ENCODE measurements at places on chromosomes 1 and 21.

DNA sequence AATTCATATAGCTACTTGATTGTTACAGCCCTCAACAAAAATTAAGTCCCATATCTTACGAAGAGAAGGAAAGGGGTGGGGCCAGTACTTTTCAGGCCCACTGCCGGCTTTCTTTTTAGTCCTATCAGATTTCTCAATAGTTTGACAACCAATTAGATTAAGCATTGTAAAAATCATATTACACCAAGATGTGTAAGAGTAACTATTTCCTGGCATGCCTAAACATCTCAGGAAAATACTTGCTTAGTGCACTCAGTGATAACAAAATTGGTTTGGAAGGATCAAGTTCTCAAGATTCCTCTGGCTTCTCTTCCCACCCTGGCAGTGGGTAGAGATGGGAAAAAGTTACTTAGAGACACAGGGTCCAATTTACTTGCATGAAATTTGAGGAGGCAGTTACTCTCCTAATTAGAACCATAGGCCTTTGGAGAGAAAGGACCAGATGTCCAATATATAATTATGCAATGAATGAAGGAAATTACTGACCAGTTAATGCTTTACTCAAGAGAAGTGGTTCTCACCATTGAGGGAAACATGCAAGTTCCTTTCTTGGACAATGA is 30.1 kb downstream of the STPG1 start:
- DNase-seq, result no peak

DNA sequence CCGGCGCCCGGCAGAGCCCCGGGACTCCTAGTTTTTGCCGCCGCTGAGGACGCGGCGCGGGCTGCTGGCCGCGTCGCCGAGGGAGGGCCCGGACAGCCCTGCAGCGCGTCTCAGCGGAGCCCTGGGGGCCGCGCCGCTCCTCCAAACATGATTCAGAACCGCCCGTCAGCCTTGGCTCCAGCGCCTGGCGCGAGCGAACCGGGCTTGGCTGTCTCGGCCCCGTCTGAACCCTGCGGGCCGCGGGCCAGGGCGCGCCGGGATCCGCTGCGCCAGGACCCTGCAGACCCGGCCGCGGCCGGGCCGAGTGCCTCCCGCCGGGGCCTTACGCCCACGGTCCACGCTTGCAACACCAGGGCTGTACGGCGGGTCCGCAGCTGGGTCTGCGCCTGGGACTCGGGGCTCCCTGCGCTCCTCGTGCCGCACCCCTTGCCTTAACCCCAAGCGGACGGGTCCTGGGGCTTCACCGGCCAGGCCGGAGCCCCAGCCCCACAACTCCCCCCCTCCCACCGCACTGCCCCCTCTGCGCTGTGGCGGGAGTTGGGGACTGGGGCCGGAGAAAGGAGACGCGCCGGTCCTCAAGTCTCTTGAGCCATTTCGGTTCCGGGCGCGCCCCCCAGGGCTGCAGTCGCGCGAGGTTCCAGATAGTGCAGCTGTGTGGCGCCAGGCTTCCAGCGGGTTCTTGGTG is 48.4 kb upstream of the CD34 start:
- no peak for DNase-seq

- no peak for DNase-seq
Measured at GRCh38 chr1:182841368-182841988, 2.3 kb downstream of the DHX9 start.

GRCh38 chr1:163826500-163826899 is 504.7 kb downstream of the NUF2 start:
- no peak for DNase-seq

DNA sequence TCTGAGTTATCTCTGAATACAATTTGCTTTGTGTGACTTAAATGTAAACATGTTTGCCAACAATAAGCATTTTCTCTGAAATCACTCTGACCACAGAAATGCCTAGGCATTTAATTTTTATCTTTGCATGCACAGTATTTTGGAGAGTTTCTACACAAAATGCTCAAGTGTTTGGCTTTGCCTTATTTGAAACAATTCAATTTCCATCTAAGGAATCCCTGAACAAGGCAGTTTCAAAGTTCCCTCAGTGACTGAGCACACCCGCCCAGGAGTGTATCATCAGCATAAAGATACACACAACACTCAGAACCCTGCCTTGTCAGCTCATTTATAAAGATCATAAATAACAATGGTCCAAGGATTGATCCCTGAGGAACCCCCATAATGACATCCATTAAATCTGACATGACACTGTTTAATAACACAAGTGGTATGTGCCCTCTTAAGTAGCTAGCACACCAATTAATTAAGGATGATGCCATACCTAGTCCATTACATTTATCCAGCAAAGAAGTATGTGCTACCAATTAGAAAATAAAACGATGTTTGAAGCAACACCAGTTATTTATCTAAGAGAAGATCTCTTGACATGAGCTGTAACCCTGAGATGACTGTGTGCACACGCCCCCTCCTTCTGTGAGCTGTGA is 585.8 kb downstream of the ADGRL2 start:
- peak; percentile 15 for DNase-seq

DNA sequence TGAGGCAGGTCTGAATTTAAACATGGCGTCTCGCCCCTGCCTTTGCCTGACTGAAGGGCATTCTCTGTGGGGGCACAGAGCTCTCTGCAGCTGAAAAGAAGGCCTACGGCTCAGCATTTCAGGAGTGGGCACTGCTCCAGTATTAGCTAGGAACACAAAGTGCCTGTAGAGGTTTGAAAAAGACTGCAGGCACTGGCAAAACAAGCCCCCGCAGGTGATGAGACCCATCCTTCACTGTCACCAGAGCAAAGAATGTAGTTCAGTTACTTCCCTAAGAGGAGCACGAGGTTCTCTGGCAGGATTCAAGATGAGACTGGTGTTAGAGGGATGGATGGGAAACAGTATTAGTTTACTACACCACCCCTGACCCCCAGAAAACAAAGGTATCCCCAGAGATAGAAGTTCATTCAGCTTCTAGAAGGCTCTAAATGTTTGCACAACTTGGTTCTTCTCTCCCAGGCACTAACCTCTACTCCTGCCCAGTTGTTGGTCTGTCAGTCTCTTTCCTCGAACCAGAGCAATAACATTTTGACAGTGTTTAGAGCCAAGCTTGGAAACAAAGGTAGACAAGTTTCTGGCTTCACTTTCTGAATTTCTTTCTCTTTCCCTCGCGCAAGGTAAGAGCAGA is 101.9 kb upstream of the KCNE2 start:
- DNase-seq, result no peak

- no peak for DNase-seq
Measured at GRCh38 chr1:237542525-237543418, 347.9 kb downstream of the ZP4 start.

GRCh38 chr1:50488356-50488755 is 65.1 kb upstream of the DMRTA2 start:
- DNase-seq, result no peak

GRCh38 chr1:89516055-89516454 is 8.6 kb upstream of the LRRC8B start:
- DNase-seq, result no peak

DNA sequence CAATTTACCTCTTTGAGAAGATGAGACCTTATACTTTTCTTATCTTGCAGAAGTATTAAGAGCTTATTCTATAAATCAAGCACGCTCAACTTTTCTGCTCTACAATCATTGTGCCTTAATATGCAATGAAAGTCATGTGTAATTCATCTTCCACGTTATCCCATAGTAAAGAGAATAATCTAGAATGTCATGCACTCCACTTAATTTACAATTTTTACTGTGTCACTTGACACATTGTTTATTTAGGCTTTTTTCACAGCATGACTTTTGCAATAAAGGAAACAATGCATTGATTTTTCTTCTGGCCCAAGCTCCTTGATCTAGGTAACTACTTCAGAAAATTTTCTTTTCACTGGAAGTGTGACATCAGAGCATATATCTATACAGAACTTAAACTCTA is 290.9 kb downstream of the HHIPL2 start:
- DNase-seq, result no peak

DNA sequence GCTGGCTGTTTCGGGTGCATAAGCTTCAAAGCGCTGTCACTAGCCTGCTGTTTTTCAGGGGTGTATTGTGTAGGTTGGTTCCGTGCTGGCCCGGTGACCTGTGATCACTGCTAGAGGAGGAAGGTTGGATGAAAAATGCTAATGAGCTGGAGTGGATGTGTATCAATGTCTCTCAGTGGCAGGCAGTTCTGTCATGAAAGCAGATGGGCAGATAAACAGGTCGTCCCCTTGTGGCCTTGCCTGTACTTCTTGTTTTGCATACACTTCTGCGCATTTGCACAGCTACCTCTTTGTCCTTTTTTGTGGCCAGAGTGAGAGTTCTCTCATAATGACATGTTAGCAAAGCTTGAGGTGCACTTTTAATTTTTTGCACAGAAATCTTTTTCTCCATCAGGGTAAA is 2.9 kb downstream of the SELENON start:
- DNase-seq, result no peak

DNA sequence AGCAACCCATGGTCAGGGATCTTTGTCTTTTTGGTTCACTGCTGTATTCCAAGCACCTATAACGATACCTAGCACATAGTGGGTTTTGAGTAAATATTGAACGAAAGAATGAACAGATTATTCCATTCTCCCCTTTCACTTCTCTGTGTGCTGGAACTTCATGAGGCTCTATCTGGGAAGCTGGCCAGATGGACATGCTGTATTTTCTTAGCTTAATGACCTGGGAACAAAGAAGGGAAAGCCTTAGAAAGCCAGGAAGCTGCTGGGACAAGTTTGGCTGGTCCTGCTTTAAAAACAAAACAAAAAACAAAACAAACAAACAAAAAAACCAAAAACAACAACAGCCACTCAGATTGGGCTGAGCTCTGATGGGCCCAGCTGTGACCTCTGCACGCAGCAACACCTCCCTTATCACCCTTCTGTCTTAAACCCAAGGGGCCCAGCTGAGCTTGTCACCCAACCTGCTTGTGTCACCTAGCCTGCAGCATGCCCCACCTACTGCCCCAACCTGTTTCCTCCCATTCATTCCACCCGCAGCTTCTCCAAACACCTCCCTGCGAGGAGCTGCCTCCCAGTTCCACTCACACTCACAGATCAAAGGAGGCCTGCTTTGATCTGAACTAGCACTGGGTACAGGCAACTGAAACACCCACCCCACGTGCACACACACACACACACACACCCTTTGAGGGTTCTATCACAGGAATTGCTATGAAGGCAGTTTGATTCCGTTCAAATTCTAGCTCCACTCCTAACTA is 37.1 kb downstream of the SLC30A1 start:
- DNase-seq, result no peak

GRCh38 chr1:115539736-115540135 is 102.0 kb upstream of the VANGL1 start:
- DNase-seq, result no peak

- DNase-seq, result no peak
Measured at GRCh38 chr21:41141031-41141457, 26.9 kb upstream of the BACE2 start.

GRCh38 chr21:42286416-42286815 is 28.8 kb downstream of the TFF3 start:
- DNase-seq, result no peak

- peak; percentile 6 for DNase-seq
Measured at GRCh38 chr1:34858901-34859445, 576 bp downstream of the SMIM12 start.

DNA sequence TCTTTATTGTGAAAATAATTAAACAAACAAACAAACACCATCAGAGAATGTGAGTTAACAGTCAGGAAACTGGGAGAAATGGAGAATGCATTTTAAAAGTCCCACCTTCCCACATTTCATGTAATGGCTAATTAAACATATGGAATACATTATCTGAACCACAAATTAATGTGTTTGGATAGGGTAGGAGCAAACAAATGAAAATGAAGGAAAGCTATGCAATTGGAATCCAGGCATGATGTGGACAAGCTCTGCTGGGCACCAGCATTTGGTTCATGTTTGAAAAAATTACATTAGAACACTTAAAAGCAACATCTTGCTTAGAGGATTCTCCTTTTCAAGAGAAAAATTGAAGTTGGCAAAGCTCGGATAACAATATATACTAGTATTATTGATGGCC is 628.1 kb downstream of the LMO4 start:
- DNase-seq, result no peak

DNA sequence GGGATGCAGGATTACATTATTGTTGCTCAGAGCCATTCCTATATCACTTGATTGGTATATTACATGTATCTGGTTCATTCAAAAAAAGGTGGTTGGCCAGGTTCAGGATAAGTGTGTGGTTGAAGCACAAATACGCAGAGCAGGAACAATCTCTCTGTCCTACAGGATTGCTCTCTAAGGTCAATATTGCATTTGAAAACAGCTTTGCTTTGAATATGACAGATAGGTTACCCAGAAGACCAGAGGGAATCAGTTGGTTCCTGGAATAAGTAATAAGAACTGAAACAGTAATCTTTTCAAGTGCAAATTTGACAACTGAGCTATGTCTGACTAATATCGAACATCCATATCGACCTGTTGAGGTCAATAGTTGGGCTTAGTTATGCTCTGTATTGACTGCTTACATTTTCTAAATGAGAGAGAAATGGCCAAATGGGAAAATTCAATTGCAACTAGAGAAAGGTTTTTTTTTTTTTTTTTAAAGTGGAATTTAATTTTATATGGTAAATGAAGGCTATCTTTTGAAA is 176.8 kb downstream of the ATP6V1G3 start:
- DNase-seq, result no peak

DNA sequence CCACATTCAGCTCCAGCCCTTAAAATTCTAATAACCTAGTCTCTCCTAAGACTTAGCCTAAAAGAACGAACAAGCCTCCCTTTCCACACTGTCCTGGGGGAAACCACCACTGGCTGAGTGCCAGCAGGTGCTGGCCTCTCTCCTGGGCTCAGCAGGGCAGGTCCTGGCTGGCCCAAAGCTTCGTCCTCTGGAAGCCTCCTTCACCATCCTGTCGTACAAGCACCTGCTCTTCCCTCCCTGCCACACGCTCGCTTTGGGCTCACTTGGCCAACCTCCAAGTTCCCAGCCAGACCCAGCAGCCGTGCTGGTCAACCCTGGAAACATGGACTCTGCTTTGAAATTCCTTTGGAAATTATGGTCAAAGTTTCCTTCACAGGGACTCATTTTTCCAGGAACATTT is 58.2 kb upstream of the SLC25A33 start:
- DNase-seq, result no peak

Data from SJSA1 (cell line).